ENCODE measurements at places on chromosomes 4 and X.

GRCh38 chr4:129498626-129499025 lies 402.7 kb downstream of the C4orf33 start:
- no peak for DNase-seq

DNA sequence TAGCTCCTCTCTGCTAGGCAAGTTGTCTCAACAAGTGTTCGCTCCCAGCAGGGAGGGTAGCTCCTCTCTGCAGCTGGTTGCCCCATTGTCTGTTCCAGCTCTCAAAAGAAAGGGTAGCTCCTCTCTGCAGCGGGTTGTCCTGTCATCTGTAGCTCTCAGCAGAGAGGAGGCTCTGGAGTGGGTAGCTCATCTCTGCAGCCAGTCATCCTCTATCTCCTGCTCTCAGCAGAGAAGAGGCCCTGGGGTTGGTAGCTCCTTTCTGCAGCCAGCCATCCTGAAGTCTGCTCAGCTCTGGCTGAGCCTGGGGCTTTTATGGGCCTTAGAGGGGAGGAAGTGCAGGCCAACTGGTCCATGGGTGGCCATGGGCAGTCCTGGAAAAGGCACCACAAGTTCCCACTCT lies 342.7 kb downstream of the PTTG2 start:
- no peak for DNase-seq

- DNase-seq = no peak
Measured at GRCh38 chr4:139005774-139006173, 9.8 kb upstream of the NOCT start.

DNA sequence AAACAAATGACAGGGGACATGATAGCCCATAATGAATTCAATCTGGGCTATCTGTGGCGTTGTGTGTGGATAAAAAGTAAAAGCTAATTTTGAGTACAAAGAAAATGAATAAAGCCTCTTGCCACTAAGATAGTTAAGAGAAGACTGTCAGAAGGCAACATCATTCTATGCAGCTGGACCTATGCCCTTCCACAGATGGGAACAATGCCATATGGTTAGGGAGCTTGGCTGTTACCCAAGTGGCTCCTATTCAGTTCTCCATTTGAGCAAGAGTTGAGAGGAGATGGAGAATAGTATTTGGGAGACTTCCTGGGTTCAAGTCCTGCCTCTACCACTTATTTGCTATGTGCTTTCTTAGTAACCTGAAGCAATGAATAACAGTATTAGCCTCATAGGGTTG lies 107.7 kb downstream of the ANXA3 start:
- no peak for DNase-seq

DNA sequence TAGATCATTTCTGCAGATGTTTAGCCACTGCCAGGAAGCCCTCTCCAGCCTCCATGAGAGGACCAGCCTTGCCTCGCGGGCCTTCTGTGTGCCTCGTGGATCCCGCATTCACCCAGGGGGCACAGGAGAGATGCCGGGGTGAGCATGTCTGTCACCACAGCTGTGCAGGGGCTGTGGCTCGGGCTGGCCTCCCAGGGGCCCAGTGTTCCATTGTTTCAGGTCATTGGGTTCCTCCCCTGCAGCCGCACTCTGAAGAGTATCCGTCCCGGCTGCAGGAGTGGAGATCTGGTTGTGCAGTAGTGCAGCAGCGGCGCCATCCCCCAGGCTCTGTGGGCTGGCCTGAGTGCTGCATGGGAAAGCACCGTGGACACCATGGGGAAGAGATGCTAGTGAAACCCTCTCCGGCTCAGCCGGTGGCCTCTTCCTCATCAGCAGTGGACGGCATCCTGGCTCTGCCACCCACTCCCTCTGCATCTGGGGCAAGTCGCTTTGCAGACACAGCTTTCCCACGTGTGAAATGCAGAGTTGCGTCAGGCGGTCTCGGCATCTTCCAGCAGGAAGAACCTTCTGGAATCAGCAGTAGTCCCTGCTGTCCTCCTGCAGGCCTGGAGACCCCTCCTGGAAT lies 29.1 kb downstream of the TBC1D14 start:
- DNase-seq = no peak

- DNase-seq = no peak
Measured at GRCh38 chr4:174422893-174423256, 99.4 kb downstream of the HPGD start.

Data from thoracic aorta (tissue), 2 donors.